ENCODE measurements at places on chromosomes 4 and X.

GRCh38 chrX:13581554-13581953 is 12.2 kb downstream of the EGFL6 start:
- no peak for DNase-seq

DNA sequence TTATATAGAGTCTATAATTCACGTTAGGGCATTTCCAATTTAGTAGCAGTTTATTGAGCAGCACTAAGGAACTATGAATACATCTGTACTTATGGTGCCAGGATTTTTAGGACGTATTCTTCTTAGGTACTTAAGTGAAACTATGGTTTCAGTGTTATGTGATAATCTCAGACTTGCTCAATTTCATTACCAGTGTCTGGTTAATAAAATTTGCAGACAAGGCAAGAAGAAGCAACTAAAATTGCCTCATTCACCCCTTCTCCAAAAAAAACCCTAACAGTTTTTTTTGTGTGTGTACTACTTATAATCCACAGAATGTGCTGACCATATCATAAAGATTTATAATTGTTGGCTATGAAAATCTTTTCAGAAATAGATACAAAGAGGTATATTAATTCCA is 6.0 kb upstream of the CXCL10 start:
- DNase-seq, result no peak

GRCh38 chr4:155854582-155855226 is 11.4 kb downstream of the ASIC5 start:
- DNase-seq, result no peak

DNA sequence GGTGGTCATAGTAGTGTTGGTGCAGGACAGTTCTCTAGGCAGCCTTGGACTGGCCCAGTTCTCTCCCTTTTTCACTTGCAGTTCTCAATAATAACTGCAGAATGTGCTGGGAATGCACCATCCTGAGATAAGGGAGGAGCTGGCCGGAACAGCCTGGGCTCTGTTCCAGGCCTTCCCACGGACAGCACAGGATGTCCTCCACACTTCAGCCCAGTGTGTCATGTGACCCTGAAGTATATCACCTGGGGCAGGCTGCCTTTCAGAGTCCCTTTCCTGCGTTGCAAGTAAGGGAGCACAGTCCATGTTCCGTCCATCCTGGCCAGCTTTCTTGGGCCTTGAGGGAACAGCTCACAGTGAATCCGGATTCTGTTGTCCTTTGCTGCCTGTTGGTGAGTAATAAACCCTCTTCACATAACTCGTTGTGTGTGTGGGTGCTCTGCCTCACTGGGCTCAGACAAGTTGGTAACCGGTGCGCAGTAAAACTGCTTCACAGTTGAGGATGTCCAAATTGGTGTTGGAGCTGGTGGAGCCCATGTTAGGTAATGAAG is 32.3 kb upstream of the BBS12 start:
- no peak for DNase-seq

DNA sequence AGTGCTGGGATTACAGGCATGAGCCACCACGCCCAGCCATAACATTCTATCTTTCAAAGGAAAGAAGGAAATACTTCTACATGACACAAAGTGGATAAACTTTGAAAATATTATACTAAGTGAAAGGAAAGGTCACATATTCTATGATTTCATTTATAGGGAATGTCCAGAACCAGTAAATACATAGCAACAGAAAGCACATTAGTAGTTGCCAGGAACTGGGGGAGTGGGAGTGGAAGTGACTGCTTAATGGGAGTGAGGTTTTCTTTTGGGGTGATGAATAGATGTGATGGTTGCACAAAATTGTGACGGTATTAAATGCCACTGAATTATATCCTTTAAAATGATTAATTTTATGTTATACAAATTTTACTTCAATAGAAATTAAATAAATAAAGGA is 95.7 kb upstream of the IL15 start:
- no peak for DNase-seq

- no peak for DNase-seq
Measured at GRCh38 chrX:149830192-149830873, 48.6 kb downstream of the MAGEA9 start.

GRCh38 chr4:4752025-4752424 is 107.4 kb upstream of the MSX1 start:
- DNase-seq, result no peak

DNA sequence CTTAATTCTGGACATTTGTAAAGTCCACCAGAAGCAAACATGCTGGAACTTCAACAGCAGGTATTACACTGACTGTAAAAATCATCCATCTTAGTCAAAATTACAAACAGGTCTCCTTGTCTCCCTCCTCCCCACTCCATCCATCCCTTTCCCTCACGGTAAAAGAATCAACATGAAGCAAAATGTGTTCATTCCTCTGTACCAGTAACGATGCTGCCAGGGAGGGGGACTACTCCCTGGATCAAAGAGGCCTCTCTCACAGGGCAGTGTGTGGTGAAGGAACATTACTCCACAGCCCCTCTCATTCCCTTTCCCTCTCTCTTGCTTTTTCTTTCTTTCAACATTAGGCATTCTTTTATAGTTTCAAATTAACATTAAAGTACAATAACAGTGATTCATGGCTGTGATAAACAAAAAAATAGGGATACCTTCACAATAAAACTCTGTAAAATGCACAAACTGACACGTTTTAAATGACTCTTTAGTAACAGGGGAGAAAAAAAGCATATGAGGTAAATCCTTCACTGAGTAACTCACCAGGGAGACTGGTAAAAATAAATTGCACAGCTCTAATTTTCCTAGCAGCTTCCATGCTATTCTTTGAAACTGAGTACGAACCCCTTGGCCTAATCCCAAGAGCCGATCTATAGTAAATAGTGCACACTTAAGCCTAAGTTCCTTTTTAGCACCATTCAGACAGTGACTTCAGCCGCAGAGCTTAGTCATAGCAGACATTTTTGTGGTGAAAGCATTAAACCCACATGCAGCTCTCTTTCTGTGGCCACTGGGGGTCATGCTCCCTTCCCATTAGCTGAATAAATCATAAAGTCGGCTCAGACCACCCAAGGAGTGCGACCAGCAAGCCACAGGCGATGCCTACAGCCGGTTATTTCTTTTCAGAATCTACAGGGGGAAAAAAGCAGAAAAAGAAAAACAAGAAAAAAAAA is 215.6 kb upstream of the GYPA start:
- DNase-seq, result no peak

DNA sequence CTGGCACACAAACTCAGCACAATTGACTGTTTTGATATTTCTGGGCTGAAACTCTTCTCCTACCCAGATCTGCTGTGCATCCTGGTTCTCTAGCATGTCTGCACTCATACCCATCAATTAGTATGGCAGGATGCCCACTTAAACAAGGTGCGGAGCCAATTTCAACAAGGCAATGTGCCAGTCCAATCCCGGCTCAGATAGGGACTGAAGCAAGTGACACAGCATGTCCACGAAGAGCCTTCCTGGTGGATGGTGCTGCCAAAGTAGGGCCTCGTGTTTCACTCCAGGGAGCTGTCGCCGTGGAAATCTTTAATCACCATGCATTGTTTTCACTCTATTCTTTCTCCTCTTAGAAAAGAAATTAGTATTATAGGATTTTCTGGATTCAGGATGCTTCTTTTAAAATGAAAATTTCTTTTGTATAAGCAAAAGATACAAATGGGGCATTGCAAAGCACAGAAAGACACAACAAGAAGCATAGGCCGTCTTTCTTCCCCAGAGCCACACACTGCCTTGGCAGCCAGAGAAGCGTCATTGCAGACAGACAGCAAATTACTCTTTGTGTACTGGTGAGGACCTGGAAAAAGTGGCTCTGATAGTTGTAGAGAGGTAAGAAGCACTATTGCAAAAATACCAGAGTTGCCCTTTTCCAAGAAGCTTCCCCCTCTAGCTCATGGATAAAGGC is 40.6 kb upstream of the LSM6 start:
- no peak for DNase-seq

DNA sequence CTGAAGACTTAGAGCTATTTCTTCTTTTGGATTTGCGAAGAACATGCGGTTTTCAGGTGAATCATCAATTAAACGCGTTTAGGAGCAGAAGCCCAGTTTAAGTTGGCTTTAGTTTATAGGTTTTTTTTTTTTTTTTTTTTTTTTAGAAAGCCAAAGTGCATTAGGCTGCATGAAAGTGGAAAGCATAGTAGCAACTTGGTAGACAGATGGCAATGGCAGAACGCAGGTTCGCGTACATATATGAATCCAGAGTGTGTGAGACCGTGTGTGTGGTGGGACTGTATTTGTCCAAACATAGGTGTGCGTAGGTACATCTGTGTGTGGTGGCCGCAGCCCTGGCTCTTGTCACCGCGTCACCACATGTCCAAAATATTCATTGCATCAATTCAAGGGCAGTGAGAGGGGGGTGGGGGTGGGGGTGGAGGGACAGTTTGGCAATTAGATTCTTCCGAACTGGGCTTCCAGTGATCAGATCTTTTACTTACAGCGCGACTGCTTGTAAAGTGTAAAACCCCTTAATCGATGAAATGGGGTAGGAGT is 901 bp downstream of the JADE1 start:
- peak; percentile 5 for DNase-seq

- DNase-seq, result no peak
Measured at GRCh38 chr4:187362937-187363857, 632.4 kb upstream of the ZFP42 start.

GRCh38 chrX:470686-471085 is 84.0 kb upstream of the PPP2R3B start:
- no peak for DNase-seq

- DNase-seq, result no peak
Measured at GRCh38 chrX:67720344-67720743, 176.5 kb downstream of the AR start.

DNA sequence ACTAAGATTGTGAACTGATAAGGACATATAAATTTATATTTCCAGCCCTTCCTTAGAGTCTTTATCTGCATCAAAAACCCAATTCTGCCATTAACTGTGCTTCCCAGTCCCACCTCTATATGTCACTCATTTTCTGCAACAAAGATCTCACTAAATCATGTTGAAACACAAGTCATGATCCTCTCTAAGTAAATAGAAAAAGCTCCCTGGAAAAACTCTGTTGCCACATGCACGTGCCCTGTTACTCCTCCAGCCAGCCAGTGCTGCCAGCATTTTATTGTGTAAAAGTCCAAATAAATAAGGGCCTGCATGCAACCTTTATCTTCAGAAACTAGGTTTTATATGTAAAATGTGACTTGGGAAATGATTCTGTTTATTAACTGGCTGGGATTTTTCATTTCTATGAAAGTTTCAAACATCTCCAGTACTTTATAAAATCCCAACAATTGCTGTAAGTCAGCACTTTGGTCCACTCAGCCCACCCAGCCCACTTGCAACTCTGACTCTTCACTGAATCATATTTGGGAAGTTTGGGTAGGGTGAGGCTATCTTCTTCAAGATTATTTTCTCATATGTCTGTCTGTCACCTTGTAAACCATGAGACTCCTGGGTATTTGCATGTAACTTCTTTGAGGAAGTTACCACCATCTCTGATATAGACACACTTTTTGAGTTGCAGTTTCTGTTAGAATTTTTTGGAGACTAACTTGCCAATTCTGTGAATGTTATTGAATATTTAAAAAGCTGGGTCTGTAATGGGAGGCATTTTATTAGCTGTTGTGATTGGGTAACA is 40.0 kb upstream of the SMARCA5 start:
- no peak for DNase-seq

- no peak for DNase-seq
Measured at GRCh38 chrX:48813644-48814043, 11.8 kb downstream of the HDAC6 start.

DNA sequence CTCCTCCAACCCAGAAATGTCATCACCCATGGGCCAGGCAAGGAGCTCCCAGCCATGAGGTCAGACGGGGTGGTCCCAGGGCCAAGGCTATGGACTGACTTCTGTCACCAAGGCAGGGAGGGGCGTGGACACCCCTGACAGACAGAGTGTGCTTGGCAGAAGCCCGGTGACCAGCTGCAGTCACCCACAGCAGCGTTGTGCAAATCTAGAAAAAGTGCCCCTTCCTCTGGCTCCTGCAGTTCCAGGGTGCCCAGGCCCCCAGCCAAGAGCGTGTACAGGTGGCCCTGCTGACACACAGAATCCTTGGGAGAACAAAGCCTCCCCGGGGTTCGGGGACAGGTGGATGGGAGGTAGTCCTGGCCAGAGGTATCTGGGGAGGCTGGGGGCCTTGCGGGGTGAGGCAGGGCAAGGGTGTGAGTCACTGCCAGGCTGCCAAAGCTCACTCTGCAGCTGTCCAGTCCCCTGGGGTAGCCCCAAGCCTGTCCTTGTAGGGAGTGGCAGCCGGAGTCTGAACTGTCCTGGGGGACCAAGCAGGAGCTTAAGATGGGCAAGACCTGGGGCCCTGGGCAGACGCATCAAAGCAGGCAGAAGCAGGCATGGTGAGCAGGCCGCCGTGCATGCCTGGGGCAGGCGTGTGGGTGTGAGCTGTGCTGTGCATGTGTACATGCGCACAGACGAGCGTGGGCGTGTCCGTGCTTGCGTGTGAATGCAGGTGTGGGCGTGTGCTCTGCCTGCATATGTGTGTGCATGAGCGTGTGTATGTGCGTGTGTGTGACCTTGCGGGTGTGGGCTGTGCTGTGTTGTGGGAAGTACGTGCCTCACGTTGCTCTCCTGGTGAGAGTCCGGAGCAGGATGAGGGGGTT is 3.3 kb downstream of the MYL5 start:
- DNase-seq, result no peak

DNA sequence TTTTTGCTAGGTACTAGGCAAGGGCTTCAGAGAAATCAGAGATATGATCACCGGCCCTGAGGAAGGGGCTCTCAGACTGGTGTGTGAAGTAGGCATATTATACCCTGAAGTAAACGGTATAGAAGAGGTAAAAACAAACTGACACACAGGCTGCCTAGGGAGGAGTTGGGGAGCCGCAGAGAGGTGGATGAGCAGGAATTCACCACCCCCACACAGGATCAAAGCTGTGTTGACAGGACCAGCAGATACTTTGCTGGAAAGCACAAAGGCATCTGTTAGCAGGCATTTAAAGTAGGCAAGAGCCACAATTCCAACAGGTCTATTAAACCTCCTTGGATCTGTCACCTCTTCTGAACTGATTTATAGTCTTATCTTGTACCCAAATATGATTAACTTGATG is 71.8 kb upstream of the GPR34 start:
- DNase-seq, result no peak

- no peak for DNase-seq
Measured at GRCh38 chrX:9677098-9677739, 88.4 kb downstream of the GPR143 start.

GRCh38 chrX:43750248-43750676 is 94.2 kb downstream of the MAOA start:
- no peak for DNase-seq

GRCh38 chr4:21184788-21185187 is 484.5 kb downstream of the PACRGL start:
- DNase-seq, result no peak

DNA sequence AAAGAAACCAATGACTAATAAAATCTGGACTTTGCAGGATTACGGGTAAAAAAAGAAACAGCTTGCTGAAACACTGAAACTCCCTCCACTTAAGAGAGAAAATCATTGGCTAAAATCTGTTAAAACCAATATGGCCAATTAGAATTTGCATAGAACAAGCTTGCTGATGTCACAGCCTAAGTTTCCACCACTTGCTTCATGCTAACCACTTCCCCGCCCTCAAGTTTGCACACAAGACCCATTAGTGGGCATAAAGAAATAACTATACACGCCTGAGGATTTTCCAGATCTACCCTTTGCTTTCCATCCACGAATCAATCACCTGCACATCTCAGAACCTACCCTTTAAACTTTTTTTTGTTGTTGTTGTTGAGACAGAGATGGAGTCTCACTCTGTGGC is 42.7 kb upstream of the PHEX start:
- no peak for DNase-seq

GRCh38 chr4:52983563-52984303 is 121.6 kb downstream of the RASL11B start:
- no peak for DNase-seq

All from activated CD8-positive, alpha-beta memory T cell treated with anti-CD3 and anti-CD28 coated beads for 48 hours (primary cell).